ENCODE measurements at places on chromosomes 7 and 10.

GRCh38 chr10:99325281-99325680 is 3.9 kb upstream of the CNNM1 start:
- no peak for DNase-seq

- no peak for DNase-seq
Observed at GRCh38 chr10:97300980-97301379, 8.5 kb upstream of the ARHGAP19 start.

DNA sequence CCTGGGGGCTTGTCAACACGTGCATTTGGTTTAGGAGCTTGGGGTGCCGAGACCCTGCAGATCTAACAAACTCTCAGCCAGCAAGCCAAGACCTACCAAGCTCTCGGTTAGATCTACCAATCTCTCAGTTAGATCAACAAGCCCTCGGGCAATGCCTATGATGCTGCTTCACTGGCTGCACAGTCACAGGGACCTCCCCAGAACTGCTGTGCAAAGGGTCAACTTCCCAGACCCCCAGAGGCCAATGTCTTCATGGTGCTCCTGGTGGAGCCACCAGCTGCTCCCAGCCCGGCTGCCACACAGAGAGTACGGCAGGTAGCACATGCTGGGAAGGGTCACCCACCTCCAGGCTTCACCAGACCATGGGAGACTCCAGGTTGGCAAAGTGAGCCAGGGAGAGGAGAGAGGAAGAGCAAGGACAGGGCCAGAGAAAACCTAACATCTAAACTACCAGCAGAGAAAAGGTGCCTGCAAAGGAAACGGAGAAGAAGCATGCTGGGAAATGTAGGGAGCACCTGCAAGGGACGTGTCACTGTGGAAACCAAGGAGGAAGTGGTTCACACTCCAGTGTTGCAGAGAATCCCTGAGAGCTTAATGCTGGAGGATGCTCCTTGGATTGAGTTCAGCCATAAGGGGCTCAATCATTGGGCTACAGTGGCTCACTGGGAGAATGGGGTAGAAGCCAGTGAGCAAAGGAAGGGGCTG is 51.5 kb upstream of the GDF10 start:
- no peak for DNase-seq

DNA sequence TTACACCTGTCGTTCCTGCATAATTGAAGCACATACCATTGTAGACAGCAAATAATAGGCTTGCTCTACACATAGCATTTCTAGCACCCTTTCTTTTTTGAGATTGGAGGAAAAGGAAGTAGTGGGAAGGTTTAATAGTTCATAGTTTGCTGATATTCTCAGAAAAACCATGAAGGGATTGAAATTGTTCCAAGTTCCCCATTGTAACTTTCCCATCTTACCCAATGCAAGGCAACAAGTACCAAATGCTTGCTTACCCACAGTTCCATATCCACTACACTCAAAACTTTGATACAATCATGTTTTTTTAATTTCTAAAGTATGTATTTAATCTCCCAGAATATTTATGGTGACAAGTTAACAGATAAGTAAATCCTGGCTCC is 13.8 kb downstream of the CYP3A5 start:
- no peak for DNase-seq

- DNase-seq: no peak
Observed at GRCh38 chr7:7786595-7786994, 68.2 kb upstream of the RPA3 start.

GRCh38 chr10:38156416-38157269 is 62.5 kb downstream of the ZNF37A start:
- DNase-seq: no peak

- no peak for DNase-seq
Observed at GRCh38 chr10:12726971-12727831, 274.3 kb downstream of the CCDC3 start.

- DNase-seq: peak; percentile 98
Observed at GRCh38 chr7:121530227-121531174, 134.4 kb upstream of the FAM3C start.

Measured in fibroblast of mammary gland (primary cell).